ENCODE measurements at places on chromosomes 5 and 9.

DNA sequence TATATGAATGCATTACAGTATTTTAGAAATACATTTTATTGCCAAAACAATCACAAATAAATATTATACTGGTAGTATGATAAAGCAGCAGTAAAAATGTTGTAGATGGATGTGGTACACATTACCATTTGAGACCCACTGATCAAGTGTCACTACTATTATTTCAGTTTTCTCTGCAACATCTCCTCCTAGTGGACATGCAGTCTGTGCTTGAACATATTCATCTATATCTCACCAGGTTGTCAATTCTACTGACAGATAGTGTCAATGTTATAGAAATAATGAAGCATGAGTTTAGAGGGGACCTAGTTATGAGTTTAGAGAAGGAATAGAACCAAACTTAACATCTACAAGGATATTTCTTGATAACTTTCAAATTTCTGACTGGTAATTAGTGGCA lies 39.2 kb upstream of the ELOVL7 start:
- no peak for DNase-seq

GRCh38 chr5:73182307-73182706 lies 9.3 kb downstream of the TMEM174 start:
- DNase-seq, result no peak

DNA sequence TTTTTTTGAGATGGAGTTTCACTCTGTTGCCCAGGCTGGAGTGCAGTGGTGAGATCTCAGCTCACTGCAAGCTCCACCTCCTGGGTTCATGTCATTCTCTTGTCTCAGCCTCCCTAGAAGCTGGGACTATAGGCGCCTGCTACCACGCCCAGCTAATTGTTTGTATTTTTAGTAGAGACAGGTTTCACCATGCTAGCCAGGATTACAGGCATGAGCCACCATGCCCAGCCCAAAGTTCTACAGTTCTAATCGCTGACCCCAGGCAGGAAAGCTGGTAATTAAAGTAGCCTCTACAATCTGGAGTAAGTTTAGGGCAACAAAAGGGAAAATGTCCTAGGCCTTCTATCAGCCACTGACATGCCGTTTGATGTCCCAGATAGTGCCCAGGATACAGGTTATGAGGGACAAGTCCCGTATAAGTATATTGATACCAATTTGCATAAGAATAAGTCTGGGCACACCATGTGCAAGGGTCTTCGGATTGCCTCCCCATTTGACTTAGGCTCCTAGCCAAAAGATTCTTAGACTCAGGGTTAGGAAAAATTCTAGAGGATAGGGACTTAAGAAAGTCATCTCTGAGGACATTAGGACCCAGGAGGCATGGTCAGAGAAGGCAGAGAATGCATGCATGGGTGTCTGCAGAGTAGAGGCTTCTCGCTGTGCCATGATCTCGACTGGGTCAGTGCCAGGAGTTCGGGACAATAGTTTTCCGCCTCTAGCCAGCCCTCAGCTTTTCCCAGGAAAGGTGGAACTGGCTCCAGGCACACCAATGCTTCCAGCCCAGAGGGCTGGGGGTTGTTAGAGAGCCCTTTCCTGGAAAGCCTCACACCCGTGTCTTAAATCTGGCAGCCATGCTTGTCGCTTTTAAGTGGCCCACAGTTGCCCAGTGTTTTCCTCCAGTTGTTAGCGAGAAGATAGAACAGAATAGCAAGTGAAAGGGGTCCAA lies 1111.1 kb downstream of the TAF11L14 start:
- DNase-seq, result no peak

DNA sequence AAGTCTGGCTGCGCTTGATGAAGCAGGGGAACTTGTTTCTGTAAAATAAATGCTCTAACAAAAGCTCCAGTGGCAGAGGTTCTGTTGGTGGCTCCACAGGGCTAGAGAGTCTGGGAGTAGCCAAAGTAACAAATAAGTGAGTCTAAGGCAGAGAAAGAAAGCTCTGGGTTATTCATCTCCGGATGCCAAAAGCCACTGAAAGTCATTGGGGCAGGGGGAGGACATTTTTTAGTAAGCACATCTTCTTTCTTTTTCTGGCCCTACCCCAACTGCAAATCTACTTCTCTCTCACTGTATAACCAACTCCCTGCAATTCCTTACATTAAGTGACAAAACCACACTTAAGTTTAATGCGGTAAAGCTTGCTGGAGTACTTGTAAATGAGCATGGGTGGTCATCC lies 141.6 kb downstream of the INSYN2B start:
- no peak for DNase-seq

DNA sequence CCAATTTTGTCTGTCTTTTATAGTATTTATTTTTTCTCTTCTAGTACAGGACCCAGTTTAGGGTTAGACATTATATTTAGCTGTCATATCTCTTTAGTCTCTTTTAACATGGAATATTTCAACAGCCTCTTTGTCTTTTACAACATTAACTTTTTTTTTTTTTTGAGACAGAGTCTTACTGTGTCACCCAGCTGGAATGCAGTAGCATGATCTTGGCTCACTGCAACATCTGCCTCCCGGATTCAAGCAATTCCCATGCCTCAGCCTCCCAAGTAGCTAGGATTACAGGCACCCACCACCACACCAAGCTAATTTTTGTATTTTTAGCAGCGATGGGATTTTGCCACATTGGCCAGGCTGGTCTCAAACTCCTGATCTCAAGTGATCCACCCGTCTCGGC lies 90.1 kb downstream of the ADAMTS6 start:
- DNase-seq, result no peak

GRCh38 chr9:72675586-72675985 lies 154.2 kb downstream of the TMC1 start:
- DNase-seq, result no peak

DNA sequence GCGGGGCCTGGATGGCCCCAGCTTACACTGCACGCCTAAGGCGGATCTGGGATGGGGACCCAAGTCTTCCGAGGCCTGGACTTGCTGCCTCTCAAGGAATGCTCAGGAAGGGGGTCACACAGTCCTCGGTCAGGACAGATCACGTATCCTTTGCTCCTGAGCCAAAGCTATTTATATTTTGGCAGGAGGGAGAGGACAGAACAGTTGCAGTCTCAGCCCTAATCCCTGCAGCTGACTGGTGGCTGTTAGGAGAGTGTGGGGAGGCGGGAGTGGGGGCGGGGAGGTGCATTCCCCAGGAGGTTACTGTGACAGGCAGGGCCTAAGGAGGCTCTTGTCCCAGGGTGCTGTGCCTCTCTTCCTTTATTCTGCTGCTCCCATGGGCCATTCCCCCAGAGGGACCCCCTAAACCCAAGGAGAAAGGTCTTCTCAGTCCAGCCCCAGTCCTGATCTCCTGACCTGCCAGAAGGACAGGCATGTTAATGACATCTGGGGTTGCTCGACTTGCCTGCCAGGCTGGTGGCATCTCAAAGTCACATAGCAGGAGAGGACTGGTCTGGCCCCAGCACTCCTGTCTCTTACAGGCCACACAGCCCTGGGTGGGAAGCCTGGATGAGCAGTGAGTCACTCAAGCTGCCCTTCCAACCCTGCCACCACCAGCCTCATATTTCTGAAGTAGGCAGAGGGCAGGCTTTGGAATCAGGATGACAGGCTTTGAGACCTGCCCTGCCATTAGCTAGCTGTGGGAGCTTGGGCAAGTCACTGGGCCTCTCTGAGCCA lies 51.9 kb downstream of the COL27A1 start:
- DNase-seq, result peak; percentile 76

GRCh38 chr9:69045821-69046220 lies 10.3 kb downstream of the FXN start:
- DNase-seq, result no peak
